ENCODE measurements at places on chromosomes 7 and 10. TPM values are rescaled to one million over a fixed set of nuclear protein-coding genes. Genes with fewer than 3 reads are reported as not detected.

DNA sequence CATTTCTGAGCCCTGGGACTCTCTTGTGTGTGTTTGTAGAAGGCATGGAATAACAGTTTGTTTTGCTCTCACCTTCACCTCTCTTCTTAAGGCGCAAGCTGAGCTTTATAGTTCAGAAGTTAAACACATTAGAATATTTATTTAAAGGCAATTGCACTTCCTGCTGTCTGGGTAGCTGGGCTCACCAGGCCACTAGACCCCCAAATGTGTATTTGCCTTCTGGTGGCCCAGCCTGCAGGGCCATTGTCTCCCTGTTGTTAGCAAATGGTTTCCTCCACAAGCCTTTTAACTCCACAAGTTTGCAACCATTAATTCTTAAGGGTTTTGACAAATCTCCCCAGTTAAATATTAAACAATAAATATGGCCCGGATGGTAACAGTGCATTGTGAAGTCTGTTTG is 31.1 kb upstream of the NEUROD6 start:
- DNase-seq: no peak

Gene MDFIC
- 31.3 TPM for total RNA-seq

- no peak for DNase-seq
Measured at GRCh38 chr7:148327379-148327778, 263.2 kb upstream of the C7orf33 start.

DNA sequence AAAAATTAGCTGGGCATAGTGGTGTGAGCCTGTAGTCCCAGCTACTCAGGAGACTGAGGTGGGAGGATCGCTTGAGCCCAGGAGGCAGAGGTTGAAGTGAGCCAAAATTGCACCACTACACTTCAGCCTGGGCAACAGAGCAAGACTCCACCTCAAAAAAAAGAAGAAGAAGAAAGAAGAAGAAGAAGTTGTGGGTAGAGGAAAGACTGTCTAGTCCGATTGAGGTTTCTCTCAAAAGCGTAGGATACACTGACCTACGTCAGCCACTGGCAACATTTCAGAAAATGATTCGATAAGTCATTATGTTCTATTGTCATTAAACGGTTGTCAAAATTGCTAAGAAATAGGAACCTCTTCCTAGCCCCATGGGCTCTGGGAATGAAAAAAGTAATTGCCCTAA is 22.3 kb upstream of the RHBDD2 start:
- no peak for DNase-seq

- DNase-seq: peak; percentile 73
Measured at GRCh38 chr7:121329191-121330052, 622 bp downstream of the WNT16 start.

Gene NUTM2E
- 0.23 TPM for total RNA-seq

Gene C10orf62
- not detected for total RNA-seq

DNA sequence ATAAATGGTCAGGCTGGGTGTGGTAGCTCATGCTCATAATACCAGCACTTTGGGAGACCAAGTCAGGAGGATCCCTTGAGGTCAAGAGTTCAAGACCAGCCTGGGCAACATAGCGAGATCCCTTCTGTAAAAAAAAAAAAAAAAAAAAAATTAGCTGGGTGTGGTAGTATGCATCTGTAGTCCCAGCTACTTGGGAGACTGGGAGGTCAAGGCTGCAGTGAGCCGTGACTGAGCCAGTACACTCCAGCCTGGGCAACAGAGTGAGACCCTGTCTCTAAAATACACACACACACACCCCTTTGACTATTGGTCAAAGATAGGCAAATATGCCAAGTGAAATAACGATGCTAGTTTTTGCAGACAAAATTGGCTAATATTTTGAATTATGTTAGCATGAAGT is 80.6 kb downstream of the IGF2BP3 start:
- no peak for DNase-seq

GRCh38 chr10:108638225-108638624 is 1285.1 kb downstream of the XPNPEP1 start:
- DNase-seq: no peak

Gene SDK1
- 11.6 TPM for total RNA-seq

Gene SORCS1
- 0.10 TPM for total RNA-seq

DNA sequence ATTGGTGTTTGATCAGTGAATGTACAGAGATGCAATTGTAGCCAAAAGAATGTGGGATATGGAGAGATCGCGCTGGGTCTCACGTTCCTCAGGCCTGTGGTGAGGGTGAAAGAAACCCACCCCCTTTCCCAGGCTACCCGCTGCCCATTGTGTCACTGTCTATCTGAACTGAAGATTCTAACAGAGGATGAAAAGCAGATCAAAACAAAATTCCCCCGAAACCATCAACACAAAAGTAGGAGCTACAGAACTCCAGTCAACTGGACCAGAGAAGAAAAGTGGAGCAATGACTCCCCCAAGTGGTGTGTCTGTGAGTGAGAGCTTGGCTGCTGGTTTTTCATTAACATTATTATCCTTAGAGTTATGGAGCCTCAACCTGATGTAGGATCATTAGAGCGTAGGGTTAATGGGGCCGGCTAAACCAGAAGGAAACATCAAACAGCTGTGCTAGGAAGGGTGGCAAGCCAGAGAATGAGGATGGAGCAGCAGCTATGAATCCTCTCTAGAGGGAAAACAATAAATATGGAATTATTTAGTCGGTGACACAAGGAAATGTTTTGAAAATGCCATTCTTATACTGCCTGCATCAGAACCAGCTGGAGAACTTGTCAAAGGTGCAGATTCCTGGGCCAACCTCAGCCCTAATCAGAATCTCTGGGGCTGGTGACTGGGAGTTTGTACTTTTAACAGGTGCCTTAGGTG is 38.3 kb downstream of the AKR1B1 start:
- DNase-seq: no peak

DNA sequence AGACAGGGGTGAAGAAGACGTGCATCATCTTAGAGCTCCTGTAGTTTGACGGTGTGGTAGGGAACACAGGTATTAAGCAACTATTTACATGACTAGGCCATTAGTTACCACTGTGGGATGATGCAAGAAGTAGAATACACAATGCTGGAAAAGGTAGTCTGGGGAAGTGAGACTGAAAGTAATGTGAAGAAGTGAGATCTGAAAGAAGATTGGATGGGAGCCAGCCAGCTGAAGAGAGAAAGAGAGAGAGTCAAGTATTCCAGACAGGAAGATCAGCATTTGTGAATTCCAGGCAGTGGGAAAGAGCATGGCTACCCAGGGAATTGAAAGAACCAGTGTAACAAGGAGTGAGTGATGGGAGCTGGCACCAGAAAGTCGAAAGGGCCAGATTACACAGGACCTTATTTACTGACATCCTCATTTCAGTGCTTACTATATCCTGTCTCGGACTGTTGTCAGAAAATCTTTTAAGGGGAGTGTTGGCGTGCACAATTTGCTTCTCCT is 4.0 kb upstream of the CFAP58 start:
- DNase-seq: peak; percentile 70

DNA sequence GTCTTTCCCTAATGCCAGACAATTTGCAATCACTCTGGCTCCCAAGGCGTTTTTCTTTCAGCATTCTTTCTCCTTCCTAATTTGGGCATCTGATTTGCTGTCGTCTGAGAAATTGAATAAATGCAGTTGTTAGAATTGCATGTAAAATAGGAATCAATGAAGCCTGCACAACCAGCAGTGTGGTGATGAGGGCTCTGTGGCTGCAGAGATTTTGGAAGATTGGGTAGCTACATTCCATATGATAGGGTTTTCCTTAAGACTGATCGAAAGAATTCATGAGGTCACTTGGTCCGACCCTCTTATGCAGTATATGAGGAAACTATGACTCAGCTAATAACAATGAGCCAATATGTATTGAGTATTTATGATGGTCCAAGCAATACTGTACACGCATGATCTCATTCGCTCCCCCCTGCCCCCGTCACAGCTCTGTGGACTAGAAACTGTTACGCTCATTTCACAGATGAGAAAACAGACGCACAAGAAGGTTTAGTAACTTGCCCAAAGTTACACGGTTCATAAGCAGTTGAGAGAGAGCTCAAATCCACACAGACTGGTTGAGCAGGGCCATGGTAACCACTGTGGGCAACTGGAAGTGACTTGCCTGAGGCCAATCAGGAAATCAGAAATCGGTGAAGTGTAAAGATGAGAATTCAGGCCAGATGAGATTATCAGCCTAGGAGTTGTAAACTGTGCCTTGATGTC is 527.2 kb downstream of the GATA3 start:
- DNase-seq: no peak

DNA sequence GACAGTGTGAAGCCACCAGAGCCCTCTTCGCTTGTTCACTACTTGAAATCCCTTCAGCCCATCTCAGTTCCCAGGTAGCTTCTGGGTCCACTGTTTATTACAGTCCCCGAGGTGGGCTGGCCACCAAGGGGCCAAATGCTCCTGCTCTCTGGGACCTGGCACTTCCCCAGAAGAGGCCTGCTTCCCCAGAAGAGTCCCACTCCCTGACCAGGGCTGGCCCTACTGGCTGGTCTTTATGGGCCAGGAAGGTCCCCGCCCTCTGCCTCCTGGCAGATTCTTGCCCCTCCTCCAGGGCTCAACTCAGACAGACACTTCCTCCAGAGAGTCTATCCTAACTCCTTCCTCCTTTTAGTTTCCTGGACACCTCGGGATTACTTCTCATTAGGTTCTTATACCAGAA is 70.7 kb upstream of the LRRC18 start:
- no peak for DNase-seq

Gene VKORC1L1
- total RNA-seq: 14.7 TPM

GRCh38 chr10:63205421-63205820 is 72.3 kb downstream of the NRBF2 start:
- DNase-seq: no peak

GRCh38 chr7:155865830-155866525 is 53.7 kb upstream of the SHH start:
- DNase-seq: peak; percentile 39

DNA sequence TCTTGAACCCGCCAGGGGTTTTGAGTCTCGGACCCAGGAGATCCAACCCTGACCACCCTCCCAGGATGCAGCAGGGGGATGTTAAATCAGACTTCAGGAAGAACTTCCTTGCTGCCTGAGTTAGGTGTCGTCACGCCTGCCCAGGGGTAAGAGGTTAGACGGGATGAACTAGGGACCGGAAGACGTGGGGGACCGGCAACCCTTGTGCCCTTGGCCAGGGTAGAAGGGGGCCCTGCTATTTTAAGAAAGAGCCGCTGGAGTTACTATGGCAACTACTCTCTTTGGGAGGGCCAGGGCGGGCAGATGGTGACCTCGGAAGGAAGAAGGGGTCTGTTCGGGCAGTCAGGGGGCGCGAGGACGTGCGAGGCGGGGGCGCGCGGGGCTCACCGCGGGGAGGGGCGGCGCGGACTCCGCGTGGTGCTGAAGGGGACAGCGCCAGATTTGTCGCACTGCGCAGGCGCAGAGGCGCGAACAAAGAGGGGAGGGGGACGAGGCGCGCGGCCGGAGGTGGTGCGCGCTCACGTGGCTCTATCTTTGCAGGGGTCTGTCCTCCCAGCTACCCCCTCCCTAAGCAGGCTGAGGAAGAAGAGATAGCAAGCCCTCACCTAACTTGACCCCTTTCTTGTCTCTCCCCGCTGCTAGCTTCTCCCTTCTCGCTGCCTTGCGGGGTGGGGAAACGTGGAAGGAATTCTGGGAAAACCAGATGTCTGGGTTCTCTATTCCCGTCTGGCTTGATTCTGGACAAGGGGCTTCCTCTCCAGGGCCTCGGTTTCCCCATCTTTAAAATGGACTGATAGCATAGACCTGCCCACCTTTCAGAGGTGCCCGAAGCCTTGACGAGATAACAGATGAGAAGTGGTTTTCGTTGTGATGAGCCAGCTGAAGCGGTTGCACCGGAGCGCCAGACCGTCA is 940 bp upstream of the PSD start:
- peak; percentile 48 for DNase-seq

Gene SUN3
- not detected for total RNA-seq

DNA sequence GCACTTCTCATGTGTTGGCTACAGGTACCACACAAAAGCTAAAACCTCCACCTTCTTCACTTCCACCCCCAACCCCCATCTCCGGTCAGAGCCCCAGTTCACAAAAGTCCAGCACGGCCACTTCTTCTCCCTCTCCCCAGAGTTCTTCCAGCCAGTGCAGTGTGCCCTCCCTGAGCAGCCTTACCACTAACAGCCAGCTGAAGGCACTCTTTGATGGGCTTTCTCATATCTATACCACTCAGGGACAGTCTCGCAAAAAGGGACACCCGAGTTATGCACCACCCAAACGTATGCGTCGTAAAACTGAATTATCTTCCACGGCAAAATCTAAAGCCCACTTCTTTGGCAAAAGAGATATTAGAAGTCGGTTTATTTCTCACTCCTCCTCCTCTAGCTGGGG is 135.7 kb upstream of the SAMD8 start:
- DNase-seq: no peak

DNA sequence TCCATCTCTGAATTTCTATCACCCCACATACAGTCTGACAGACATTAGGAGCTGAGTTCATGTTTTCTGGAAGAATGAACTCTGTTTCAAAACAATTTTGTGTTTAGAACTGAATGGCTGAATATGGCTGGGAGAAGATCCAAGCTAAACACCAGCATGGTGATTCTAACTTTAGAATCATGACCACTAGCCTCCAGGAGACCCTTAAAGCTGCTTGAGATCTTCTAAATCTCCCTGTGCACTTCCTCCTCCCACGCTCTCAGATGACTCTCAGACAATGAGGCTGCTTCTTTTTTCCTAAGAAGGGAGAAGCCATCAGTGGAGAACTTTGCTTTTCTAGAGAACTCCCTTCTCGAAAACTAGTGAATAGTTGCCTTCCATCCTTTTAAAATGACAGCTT is 711.2 kb downstream of the GRID1 start:
- no peak for DNase-seq

GRCh38 chr7:113119429-113119828 is 1.1 kb upstream of the SMIM30 start:
- DNase-seq: no peak

All from upper lobe of left lung (tissue), 6 donors.